ENCODE measurements at places on chromosomes 3 and 15. TPM values are rescaled to one million over a fixed set of nuclear protein-coding genes. Genes with fewer than 3 reads are reported as not detected.

DNA sequence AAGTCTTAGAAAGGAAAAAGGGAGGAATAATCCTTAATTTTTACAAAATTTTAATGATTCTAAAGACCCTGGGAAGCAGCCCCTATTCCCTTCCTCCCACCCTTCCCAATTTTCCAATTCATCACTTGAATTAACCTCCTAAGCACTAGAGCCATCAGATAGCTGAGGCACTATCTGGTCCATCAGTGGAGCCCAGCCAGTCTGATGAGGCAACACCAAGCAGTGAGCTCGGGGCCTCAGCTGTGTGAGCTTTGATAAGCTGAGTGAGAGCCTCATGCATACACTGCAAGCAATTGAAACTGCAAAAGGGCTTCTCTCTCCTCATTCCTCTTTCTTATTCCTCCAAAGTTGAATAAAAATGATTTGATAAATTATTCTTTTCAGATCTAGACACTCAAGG lies 31.9 kb downstream of the TUSC7 start:
- no peak for DNase-seq

Gene POLQ
- polyA plus RNA-seq: 12.0 TPM

DNA sequence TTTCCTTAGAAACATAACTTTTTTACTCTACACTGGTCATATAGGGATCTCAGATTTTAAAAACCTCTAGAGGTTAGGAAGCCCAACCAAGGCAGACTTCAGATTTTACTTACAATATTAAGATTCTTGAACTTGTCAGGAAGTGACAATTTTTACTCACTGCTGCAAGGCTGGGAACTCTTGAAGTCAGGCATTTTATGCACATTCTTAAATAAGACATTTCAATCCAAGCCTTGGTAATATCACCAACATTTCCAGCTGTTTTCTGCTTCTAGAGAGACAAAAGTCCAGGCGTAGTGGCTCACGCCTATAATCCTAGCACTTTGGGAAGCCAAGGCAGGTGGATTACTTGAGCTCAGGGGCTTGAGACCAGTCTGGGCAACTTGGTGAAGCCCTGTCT lies 33.6 kb upstream of the UBP1 start:
- DNase-seq: no peak

Gene MEX3B
- polyA plus RNA-seq: 6.7 TPM

DNA sequence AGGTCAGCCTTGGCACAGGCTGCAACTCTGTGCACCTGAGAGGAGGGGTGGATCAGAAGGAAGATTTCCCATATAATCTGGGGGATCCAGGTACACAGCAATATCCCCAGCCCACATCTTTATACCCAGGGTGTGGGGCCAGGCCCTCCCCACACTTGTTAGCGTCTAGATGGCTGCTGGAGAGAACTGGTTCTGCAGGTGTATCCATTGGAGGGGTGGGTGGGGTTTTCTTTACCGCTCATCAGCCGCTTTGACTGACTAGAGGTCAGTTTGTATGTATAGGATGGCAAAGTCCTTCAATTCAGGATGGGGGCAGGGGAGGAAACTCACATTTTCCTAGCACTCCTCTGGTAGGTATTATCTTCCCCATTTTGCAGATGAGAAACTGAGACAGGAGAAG lies 92.5 kb downstream of the IL20RB start:
- DNase-seq: no peak

Gene RBP2
- polyA plus RNA-seq: 0.96 TPM

Gene BNC1
- polyA plus RNA-seq: 1.7 TPM

Gene HCLS1
- 6.4 TPM for polyA plus RNA-seq

GRCh38 chr15:64862408-64862807 lies 20.7 kb downstream of the PLEKHO2 start:
- DNase-seq: no peak

Gene ZMYND10
- polyA plus RNA-seq: 16.0 TPM

DNA sequence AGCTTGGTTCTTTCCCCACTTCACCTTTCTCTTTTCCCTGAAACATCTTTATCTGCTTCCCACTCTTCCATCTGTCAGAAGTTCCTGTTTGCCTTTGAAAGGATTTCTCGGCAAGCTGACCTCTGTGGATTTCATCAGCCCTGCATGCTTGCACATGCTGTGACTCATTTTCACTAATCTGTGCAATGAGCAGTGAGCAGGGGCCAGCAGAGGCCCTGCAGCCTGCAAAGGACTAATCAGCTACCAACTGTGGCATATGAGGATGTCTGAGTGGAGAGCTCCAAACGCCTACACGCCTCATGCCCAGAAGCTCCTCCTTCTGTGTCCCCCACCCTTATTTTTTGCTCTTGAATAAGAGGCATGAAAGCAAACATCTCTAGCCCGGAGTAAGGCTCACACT lies 333.0 kb upstream of the SEMA6D start:
- DNase-seq: no peak

GRCh38 chr15:49320351-49320750 lies 102.7 kb upstream of the FGF7 start:
- no peak for DNase-seq

Gene KBTBD13
- polyA plus RNA-seq: 0.96 TPM

DNA sequence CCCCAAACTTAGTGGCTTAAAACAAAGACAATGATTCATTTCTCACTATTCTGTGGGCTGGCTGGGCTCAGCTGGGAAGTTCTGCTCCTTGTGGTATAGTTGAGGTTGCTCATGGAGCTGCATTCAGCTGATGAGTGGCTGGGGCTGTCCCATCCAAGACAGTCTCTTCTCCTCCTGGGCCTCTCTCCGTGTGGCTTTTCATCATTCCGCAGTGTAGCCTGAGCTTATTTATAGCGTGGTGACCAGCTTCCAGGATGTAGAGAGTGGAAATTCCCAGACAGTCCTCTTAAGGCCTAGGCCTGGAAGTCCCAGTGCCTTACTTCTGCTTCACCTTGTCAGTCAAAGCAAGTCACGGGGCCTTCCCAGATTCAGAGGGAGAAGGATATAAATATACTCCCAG lies 136.7 kb upstream of the DAZL start:
- DNase-seq: no peak

Gene TTLL13
- 0.13 TPM for polyA plus RNA-seq

Gene MOBP
- 0.26 TPM for polyA plus RNA-seq

Gene PIK3CB
- 15.0 TPM for polyA plus RNA-seq

GRCh38 chr3:40557575-40558161 lies 32.9 kb downstream of the ZNF621 start:
- DNase-seq: no peak

- no peak for DNase-seq
Measured at GRCh38 chr15:78353093-78353492, 12.9 kb downstream of the CRABP1 start.

- DNase-seq: no peak
Measured at GRCh38 chr3:48927928-48928327, 9.3 kb downstream of the ARIH2 start.

- DNase-seq: no peak
Measured at GRCh38 chr3:111989061-111989678, 9.6 kb upstream of the TAGLN3 start.

- DNase-seq: no peak
Measured at GRCh38 chr3:156781310-156782230, 44.6 kb upstream of the LEKR1 start.

DNA sequence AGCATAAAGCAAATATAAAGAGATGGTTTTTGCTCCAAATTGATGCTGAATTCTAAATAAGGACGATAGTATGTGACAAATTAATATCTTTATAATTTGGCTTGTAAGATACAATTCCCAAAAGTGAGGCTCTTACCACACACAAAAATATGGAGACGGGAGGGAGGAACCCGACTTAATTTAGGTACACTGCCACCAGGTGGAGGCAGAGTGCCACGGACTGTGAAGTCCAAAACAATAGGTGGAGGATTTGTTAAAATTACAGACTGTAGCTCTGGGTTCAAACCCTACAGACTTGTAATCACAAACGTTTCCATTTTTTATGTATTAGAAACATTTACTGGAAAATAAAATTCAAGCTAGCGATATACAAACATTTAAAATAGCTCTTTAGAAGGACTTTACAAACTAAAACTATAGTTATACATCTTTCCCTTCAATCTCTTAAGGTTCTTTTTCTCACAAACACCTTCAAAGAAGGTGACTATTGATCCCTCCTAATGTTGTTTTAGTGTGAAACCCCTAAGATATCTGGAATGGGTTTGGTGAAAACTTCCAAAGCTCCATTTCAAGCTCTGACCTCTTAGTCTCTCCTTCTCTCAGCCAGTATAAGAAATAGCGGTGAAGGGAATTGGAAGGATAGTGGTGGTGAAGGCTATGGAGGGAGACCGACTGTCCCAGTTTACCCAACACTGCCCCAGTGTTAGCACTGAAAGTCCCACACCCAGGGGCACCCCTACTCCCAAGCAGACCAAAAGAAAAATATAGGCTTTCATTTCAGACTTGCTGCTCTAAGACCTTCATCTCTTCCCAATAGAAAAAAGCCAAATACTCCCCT lies 89.7 kb downstream of the AQP9 start:
- DNase-seq: no peak

DNA sequence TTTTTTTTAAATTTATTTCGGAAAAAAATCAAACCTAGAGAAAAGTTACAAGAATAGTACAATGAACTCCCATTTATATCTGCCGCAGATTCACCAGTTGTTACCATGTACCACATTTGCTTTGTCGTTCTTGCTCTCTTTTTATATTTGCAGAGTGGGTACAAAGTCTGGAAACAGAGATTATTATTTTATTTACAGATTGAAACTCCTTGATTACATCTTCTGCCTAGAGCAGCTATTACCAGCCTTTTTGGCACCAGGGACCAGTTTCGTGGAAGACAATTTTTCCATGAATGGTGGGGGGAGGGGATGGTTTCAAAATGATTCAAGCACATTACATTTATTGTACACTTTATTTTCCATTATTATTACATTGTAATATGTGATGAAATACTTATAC lies 8.3 kb downstream of the MEF2A start:
- DNase-seq: no peak

Gene MAP4
- 171 TPM for polyA plus RNA-seq

Gene ALG1L2
- 3.9 TPM for polyA plus RNA-seq

Gene FBXO40
- 0.10 TPM for polyA plus RNA-seq

Gene ARGFX
- polyA plus RNA-seq: not detected

Gene IL17RC
- polyA plus RNA-seq: 42.6 TPM

DNA sequence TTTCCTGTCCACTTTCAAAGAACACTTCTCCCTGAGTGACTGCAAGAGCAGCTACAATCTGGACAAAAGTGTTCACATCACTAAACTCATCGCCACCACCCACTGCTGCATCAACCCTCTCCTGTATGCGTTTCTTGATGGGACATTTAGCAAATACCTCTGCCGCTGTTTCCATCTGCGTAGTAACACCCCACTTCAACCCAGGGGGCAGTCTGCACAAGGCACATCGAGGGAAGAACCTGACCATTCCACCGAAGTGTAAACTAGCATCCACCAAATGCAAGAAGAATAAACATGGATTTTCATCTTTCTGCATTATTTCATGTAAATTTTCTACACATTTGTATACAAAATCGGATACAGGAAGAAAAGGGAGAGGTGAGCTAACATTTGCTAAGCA lies 1.8 kb downstream of the CCRL2 start:
- DNase-seq: no peak

GRCh38 chr15:41512940-41513505 lies 604 bp downstream of the LTK start:
- no peak for DNase-seq

Gene TERC
- polyA plus RNA-seq: not detected

GRCh38 chr3:2853651-2854050 lies 256.5 kb downstream of the IL5RA start:
- no peak for DNase-seq

Gene SEMA3G
- 7.0 TPM for polyA plus RNA-seq

DNA sequence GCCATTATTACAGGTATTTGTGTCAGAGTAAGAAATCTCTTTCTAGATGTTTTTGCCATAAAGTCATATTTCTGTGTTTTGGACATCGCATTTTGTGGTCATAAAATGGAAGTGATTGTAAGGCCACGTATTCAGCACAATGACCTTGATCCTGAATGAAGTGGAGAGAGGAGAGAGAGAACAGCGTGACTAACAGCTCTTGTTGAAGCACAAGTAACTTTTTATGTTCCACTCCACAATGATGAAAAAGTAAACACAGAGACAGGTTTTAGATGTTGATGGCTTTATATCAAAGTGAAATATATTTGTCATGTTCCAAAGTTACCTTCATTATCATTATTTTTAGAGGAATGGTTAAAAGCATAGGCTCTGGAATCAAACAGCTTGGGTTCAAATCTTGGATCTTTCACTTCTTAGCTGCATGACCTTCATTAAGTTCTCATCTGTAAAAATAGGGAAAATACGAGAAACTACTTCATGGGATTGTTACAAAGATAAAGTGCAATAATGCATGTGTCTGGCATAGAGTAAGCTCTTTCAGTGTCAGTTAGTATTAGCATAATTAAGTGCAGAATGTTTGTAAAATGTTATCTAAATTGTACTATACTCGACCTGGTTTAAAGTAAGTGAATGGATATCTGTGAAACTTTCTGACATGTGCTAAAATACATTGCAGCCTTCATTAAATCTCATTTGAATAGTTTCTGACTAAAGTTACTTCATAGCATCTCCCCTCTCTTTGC lies 341.5 kb upstream of the DNAJC19 start:
- DNase-seq: no peak

- DNase-seq: no peak
Measured at GRCh38 chr3:151225040-151225975, 22.3 kb upstream of the GPR171 start.

GRCh38 chr15:26838742-26839460 lies 28.0 kb upstream of the GABRA5 start:
- DNase-seq: no peak

DNA sequence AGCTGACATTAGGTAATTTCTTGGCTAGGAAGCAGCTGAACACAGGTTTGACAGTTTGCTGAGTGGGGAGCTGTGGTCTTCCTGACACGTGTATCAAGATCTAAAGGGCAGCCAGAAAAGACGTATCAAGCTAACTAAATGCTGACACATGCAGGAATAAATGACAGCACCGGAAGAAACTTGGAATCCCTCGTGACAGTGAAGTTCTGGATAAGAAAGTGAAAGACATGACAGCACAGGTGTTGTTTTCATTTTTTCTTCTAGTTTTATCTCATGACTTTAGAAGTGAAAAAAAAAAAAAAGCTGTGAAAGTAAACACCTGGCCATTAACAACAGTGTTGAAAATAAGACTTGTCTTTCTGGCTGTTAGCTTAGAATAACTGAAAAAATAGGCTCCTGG lies 48.7 kb downstream of the FGF7 start:
- no peak for DNase-seq

DNA sequence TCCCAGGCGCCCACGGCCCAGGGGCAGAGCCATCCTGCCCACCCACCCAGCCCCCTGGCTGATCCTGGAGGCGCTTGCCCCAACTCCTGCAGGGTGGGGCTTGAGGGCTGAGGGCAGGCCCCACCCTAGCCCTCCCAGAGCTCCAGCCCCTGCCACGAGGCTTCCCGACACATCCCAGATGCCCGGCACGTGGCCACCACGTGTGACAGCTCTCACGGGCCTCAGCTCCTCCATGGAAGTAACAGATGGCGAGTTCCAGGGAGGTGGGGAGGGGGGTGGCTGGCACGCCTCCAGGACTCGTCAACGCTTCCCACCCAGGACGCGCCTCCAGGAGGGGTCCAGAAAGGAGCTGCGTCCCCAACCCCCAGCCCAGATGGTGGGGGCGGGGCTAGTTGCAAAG lies 29.1 kb downstream of the PLXND1 start:
- no peak for DNase-seq
